Caki2 (cell line): ENCODE measurements at places on chromosomes 1 and 21. TPM values are rescaled to one million over a fixed set of nuclear protein-coding genes. Genes with fewer than 3 reads are reported as not detected.

DNA sequence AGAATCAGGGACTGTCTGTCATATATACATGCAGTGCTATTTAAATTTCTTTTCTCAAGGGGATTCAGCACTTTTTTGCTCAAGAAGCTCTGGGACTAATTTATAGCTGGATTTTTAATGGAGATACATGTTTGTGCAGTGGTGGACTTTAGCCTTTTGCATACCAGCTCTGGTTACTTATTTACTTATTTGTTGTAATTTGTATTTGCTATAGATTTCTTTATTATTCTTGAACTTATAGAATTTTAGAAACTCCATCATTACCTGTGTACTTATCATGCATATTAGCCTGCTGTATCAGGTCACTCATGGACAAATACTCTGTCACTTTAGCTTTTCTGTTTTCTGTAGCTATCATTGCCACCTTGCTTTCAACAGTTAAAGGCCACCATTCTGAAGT, 1296.9 kb upstream of the TMPRSS15 start:
- no peak for DNase-seq

GRCh38 chr1:46484783-46485490, 4.7 kb upstream of the DMBX1 start:
- no peak for DNase-seq

DNA sequence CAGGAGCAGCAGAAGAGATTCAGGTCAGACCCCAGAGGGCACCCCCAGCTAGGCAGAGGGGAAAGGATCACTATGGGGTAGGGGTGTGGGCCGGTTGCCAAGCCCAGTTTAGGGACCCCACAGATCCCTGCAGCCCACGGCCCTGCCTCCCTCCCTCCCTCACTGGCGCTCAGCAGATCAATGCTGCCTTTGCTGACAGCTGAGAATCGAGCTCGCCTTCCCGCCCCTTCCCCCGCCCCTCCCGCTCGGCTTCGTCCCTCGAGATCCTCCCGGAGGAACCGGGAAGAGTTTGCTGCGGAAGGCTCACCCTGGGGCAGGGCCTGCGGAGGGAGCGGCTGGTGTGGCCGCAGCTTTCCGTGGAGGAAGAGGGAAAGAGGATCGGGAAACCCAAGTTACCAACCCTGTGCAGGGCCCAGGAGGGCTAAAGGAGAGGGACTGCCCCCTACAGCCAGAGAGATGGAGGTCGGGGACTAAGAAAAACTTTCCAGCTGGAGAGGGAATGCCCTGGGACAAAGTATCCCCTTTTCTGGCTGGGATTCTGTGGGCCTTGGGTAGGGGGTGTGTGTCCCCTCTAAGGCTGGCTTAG, 1.1 kb upstream of the KCNQ4 start:
- DNase-seq, result no peak

DNA sequence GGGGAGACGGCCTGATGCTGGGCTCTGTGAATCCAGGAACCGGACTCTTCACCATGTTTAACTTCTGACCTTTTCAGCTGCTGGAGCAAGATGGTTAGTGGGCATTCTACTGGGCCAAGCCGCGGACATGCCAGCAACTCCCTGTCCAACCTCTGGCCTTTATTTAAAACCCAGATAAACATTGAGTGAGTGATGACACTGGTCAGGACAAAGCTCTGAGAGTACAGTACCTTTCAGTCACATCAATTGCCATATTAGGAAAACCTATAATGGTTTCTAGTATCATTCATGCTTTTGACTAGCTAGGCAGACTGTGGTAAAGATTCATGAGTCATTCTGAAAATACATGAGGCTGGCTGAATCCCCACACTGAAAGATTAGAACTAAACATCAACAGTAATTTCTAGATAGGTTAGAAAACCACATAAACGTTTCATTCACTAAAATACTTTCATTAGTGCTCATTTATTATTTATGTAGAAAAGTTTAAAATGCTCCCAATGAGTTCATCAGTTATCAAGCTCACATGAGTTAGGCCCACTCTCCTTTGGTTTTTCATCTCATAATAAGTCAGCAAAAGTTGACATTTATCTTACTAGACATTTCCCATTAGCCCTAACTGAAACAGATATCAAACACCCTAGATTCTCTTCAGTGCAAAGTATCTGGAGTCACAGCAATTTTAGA, 7.1 kb upstream of the ACTA1 start:
- peak; percentile 70 for DNase-seq

- no peak for DNase-seq
Observed at GRCh38 chr1:199944986-199945385, 82.5 kb upstream of the NR5A2 start.

Gene C4BPB
- not detected in 2 replicates for total RNA-seq

- no peak for DNase-seq
Observed at GRCh38 chr1:156511644-156512043, 11.1 kb upstream of the MEF2D start.

GRCh38 chr1:156741481-156741983, 644 bp upstream of the MRPL24 start:
- no peak for DNase-seq

Gene RASSF5
- 0.09 and 0.47 TPM in 2 replicates for total RNA-seq

- DNase-seq, result no peak
Observed at GRCh38 chr1:195501118-195501517, 1107.1 kb downstream of the KCNT2 start.

- no peak for DNase-seq
Observed at GRCh38 chr1:29800120-29800519, 563.8 kb downstream of the PTPRU start.

- peak; percentile 51 for DNase-seq
Observed at GRCh38 chr1:1777950-1778662, at the start of gene NADK. NADK (minus strand) TSS chr1:1778470; CDS start chr1:1765406, 13,064 bp downstream.

Gene GUCA2A
- not detected in 2 replicates for total RNA-seq

DNA sequence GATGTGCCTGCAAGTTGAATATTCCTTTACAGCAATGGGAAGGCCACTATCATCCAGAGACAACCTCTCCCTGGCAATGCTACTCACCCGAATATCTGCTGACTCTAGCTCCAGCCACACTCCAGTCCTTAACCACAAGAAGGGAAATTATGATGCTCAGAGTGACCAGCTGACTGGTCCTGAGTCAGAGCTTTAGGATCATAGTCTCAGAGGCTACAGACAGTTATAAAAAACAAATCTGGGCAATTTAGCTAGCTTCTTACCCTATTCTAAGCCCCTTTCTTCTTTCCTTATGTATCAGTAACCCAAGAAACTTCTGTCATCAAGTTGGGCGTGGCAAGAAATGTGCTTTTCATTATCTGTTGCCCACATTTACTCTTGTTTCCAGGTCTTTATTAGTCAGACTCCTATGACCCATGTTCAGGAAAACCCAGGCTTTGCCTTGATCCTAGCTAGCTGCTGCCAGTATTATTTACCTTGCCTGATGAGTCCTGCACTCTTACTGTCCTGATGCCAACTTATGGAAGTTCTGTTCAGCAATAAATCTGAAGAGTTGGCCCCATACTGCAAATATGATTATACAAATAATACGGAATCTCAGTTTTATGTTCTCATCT, 207.0 kb downstream of the TTLL7 start:
- DNase-seq, result no peak

- DNase-seq, result no peak
Observed at GRCh38 chr1:108591466-108591865, 31.6 kb downstream of the EEIG2 start.

GRCh38 chr1:200929530-200930278, 35.0 kb downstream of the INAVA start:
- no peak for DNase-seq
